Activated T-cell treated with anti-CD3 and anti-CD28 coated beads, Interleukin-2, amount 50 U/mL, for 72 hours (primary cell): ENCODE measurements at places on chromosomes 13 and 19.

DNA sequence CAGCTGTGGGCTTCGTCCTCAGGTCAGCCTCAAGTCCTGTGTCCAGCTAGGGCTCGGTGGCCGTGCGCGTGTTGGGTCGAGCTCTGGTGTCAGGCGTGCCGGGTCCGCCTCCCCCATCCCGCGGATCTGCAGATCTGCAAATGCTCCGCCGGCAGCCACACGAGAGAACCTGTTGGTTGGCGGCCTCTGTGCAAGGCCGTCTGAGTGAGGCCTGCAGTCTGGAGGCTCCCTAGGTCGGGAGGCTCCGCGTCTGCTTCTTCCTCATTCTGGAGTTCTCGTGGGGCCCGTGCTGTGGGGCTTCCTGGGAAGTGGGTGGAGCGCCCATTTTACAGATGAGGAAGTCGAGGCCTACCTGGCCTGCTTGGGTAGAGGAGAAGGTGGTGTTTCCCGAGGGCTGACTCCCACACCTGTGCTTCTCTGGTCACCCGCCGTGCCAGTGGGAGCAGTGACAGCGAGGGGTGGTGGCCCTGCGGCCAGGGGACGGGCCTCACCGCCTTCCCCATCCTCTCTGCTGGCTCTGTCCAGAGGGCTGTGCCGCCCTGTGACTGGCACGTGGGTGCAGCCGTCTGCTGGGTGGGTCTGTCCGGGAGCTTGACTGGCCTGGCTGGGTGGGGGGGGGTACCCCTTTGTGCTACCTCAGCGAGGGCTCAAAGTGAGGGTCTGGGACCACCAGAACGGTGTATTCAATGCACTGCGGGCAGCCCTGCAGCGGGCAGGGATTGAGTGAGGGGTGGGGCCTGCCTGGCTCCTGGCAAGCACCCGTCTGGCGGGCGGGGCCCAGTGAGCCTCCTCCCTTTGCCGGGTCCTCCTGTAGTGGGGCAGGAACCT lies 3.3 kb downstream of the CSNK1G2 start:
- DNase-seq, result no peak

DNA sequence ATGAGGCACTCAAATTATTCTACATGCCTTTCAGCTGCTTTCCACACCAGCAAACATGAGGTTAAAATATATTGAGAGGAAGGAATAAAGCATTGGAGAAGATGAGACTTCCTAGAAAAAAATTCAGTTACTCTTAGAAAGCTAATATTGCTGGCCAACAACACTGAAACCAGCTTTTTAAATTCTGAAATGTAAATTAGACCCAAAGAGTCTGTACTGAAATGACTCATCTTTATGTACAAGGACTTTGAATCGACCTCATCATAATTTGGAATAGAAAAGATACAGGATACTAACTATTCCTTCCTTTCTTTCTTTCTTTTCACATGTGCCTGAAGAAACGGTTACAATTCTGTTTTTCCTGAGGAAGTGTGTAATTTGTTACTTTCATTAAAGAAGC lies 6.5 kb upstream of the HSPH1 start:
- no peak for DNase-seq

DNA sequence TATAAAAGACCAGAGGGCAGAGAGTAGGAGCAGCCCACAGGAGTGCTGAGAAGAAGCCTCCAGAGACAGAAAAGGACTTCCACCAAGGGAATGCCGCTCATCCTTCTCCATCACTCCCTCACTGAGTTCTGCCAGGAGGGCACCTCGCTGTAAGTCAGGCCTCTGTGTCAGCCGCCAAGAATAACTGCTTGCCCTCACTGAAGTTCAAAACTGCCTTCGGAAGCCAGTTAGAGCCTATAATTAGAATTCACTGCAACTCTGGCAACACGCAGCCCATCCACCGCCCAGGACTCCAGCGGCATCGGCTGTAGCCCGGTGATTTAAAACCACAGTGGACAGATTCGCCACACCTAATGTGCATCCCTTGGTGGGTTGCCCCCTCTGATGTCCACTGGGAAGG lies 281.8 kb upstream of the ZNF507 start:
- no peak for DNase-seq

DNA sequence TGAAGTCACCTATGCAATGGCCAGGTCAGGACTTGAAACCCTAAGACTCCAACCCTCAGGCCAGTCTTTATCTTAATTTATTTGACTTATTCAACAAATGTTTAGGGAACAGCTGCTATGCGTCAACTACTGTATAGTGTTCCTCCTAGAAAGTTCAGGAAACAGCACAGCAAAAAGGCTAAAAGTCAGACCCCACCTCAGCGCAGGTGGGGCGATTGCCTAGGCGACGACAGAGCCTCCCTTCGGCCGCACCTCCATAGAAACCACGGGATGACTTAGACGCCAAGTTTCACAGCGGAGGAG lies 502 bp downstream of the VRK3 start:
- DNase-seq, result no peak

DNA sequence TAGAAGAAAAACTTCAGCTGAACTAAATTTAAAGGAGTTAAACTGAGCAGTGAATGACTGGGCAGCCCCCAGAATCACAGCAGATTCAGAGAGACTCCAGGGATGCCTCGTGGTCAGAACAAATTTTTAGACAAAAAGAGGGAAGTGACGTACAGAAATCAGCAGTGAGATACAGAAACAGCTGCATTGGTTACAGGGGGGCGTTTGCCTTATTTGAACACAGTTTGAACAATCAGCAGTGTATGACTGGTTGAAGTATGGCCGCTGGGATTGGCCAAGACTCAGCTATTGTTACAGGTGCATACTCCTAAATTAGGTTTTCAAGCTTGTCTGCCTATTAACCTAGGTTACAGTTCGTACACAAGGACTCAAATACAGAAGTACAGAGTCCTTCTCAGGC lies 2.2 kb upstream of the SPRYD7 start:
- no peak for DNase-seq

DNA sequence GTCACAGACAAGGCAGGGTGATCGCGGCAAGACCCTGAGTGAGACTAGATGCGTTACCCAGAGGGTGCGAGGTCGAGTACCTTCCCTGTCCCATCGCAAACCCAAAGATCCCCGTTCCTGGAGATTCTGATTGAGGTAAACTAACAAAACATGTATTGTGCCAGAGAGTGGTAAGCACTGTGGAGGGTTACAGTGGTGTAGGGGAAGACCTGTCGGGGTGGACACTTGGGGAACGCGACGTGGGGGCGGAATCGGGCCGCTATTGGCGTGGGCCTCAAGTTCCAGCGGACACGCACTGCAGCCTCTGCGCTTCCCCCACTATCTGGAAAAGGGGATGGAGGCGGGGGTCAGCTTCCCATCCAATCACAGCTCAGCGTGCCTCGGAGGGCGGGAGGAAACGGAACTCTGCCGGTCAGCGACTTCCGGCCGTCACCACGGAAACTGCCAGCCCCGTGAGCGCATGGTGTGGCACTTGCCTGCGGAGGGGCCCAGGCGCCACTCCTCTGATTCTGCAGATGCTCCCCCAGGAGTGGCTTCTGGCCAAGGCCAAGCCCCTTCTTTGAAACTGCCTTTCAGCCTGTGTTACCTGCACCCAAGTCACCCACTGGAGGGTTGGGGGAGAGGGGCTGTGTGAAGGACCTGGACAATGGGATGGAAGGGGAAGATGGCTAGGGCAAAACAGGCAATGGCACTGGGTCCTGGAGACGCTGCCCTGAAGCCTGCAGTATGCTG lies 1.0 kb upstream of the UBE2M start:
- peak; percentile 86 for DNase-seq

- no peak for DNase-seq
These were observed 7.0 kb downstream of the NTN5 start for GRCh38 chr19:48665786-48666185.

DNA sequence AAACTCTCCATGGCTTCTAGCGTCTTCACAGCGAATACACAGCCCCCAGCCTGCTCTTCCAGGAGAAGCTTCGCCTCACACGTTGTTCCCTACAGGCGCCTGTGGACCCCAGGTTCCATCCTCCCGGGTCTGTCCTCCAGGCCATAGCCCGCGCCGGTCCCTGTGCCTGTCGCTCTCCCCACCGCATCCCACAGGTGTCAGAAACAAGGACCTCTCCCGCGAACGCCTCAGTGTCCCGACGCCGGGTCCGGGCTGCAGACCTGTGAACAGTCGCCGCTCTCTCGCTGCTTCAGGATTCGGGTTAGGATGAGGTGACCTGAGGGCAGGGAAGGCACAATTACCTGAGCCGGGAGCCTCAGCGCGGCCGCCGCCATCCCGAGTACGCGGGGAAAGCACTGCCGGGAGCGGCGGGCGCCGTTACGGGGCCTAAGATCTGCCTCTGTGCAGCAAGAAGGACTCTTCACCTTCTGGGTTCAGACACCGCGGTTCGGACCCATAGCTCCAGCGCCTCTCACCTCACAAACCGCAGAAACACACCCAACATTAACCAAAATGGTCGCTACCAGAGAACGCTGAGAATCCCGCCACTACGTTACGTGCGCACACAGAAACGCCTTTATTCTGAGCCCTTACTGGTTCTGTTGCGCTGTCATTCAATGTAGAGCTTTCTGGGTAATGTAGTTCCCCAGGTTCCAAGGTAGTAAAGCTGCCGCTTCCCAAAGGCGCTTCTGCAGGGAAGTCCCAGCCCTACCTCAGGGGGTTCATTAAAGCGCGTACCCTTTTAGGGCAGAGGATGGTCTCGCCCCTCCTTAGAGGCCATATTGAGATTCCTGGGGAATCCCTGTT lies at the start of gene ZNF418:
ZNF418 (minus strand) TSS at position 583 of the 846 bp plus-strand sequence. CDS start 1,580 bp downstream, outside the sequence.
- peak; percentile 60 for DNase-seq

- no peak for DNase-seq
These were observed 38.4 kb downstream of the BRD4 start for GRCh38 chr19:15293781-15294491.

- no peak for DNase-seq
These were observed 5.3 kb upstream of the EPSTI1 start for GRCh38 chr13:42997381-42997780.

DNA sequence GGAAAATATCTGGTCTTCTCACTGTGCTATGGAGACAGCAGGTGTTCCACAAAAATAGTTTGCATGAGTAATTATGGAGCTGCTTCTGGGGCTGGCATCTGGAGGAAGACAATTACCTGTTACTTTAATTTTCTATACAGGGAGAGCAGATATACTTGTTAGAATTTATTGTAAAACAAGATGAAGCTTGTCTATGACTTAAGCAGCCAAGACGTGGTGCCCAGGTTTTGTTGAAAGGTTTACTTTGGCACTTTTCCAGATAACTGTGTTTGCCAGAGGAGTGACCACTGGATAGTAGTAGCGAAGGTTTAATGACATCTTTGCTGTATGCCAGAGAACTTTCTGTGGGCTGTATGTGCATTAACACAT lies 134.5 kb upstream of the KL start:
- DNase-seq, result no peak

DNA sequence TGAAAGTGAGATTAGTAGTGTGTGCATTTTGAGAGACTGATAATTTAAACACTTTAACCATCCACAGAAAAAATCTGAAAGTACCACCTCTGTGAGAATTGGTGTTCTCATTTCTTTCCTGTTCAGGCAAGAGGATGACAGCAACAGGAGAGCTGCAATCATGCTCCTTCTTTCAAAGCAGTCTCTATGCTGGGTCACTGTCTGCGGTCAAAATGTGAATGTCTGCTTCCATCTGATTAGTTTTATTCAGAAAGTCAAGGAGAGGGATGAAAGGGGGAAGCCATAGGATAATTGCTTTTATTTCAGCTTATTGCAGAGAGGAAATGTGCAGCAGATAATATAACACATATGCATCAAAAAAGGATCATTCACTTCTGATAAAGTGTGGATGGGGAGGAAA lies 314.0 kb upstream of the GPC6 start:
- DNase-seq, result no peak

DNA sequence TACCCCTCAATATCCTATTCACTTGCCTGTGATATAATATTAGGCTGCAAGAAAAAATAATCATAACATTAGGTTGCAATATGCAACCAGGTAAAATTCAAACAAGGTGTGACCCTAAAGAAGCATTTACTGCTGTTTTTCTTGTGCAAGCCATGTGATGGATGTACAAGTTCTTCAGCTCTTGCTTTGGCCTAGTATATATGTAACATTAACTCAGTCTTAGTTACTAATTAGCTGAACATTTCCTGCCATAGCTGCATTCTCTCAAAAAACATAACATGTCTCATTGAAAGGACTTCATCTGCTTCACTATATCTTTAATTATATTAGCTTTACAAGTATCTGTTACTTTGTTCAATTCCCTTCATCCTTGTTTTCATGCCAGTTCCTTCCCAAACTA lies 406.8 kb upstream of the HTR2A start:
- DNase-seq, result no peak

DNA sequence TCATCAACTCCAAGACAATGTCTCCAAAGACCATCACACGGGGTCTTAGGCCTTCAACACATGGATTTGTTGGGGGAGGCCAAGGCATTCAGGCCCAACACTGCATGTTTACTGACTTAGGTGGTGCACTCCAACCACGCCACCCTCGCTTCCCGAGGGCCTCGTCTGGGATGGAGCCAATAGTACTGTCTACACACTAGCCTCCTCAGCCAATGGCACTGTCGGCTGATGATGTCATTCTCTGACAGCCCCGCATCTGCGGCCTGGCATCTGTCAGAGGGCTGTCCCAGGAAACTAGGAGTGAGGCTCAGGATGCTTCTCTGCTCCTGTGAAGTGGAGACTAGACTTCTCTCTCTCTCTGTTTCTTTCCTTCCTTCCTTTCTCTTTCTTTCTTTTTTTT lies 96.6 kb downstream of the TEX26 start:
- no peak for DNase-seq

GRCh38 chr13:110944121-110944967 lies 29.5 kb upstream of the ANKRD10 start:
- peak; percentile 41 for DNase-seq

DNA sequence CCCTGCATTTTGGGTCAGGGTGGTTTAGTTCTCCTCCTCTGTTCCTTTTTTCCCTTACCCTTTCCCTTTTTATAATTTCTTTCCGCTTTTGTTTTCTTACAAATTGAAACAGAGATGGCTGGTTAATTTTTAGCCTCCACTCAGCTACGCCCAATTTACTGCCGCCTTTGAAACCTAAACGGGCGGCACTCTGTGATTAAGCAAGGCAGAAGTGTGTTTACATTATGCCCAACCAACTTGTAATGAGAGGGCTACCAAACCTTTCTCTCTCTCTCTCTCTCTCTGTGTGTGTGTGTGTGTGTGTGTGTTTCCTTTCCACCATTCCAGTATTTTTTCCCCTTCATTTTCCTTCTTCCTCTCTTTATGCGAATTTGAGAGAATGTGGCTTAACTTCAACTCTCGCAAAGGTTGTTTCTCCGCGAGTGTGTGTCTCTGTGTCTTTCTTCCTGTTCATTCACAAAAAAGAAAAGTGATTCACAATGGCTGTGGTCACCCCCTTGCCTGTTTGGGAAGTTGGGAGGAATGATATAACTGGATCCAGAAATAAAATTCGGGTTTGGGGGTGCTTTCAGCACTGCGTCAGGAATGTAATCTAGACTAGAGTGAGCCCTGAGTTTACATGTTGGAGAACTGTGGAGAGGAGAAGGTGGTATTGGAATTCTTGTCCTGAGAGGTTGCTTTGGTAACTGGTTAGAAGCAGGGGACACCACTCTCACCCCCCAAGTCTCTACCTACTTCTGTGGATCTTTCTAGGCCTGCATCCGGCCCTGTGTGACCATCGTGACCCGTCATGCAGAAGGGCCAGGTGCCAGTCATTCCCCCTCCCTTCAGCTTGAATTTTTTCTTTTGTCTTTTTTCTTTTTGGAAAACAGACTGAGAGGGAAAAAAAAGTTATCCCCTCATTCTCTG lies 31.4 kb downstream of the NFIX start:
- DNase-seq, result no peak
